ENCODE measurements at places on chromosomes 6 and 20. TPM values are rescaled to one million over a fixed set of nuclear protein-coding genes. Genes with fewer than 3 reads are reported as not detected.

DNA sequence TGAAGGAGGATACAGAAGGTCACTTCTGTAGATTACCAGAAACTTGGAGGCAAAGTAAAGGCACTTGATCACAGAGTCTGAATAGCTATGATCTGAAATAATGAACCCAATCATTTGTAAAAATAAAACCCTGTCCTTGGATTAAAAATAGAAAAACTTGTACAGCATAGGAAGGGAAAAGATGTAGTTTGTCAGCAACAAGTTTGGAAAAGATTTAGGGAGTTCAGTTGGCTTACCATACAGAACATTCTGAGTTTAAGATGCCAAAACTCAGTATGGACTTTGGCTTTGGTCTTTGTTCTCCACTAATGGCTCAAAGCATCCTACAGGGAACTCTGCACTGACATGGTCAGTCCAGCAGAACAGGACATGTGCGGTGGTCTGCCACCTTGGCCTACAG is 240.6 kb downstream of the BCKDHB start:
- H3K27me3 ChIP-seq, result no peaks in the 10 kb centered on the region
- no peak for DNase-seq
- H3K27ac ChIP-seq, result no peak overlapping the region
- H3K36me3 ChIP-seq, result no peaks in the 10 kb centered on the region

- no peaks in the 10 kb centered on the region for H3K36me3 ChIP-seq
- no peaks in the 10 kb centered on the region for H3K4me1 ChIP-seq
- H3K4me3 ChIP-seq, result no peak overlapping the region
- H3K27me3 ChIP-seq, result no peaks in the 10 kb centered on the region
- DNase-seq, result no peak
- no peak overlapping the region for H3K27ac ChIP-seq
These were observed 396.0 kb upstream of the BTBD3 start for GRCh38 chr20:11521476-11522365.

DNA sequence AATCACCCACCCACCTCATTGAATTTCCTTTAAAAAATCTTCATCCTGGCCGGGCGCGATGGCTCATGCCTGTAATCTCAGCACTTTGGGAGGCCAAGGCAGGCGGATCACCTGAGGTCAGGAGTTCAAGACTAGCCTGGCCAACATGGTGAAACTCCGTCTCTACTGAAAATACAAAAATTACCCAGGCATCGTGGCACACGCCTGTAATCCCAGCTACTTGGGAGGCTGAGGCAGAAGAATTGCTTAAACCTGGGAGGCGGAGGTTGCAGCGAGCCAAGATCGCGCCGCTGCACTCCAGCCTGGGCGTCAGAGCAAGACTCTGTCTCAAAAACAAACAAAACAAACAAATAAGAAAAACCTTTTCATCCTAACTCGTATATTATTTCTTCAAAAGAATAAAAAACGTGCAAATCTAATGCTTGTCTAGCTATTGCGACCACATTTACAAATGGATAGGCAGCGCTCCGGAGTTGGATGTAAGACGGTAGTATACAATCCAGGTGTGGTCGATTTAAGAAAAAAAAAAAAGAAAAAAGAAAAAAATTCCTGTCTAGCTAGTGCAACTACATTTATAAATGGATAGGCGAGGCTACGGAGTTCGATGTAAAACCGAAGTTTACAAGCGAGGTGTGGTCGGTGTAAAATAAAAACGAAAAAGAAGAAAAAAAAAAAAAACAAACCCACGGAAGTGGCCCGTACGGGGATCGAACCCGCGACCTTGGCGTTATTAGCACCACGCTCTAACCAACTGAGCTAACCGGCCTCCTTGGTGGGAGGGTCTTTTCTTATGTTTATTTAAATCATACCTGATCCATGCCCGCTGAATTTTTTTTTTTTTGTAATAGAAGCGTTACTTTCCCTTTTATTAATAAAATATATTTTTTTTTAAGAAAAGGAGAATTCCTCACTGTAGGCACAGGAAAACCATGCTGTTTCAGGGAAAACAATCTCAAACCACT is 70.7 kb upstream of the PRSS16 start:
- H3K27ac ChIP-seq, result peak overlapping the region; percentile 93
- H3K36me3 ChIP-seq, result peaks cover 1% of the 10 kb centered on the region

DNA sequence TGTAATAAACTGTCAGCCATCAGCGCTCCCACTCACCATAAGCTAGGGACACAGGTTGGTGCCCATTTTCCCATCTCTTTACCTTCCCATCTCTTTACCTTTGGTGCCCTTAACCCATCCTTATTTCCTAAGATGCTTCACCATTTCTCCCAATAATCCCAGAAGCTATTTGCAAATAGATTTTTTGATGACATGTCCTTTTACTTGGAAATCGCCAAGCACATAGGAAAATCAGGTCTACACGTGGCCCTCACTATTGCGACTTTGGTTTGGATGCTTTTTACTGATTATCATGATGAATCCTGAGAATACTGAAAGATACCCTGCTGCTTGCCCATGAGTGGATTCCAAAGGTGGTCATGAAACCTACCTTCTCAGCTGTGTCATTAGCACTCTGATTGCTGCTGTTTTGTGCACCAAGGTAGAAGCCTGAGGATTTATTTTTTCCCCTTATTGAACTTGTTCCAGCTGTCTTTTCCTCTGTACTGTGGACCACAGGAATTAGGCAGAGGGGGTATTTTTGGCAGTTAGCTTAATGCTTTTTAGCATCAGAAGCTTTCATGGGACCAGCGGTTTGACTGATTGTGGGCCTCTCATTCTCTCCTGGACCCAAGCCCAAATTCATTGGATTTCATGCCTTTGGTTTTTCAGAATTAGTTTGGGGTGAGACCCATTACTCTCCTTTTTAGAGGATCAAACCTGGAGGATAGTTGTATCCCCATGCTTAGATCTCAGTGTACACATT is 229.6 kb upstream of the RIN2 start:
- H3K27me3 ChIP-seq, result no peaks in the 10 kb centered on the region
- H3K36me3 ChIP-seq, result no peaks in the 10 kb centered on the region
- H3K4me1 ChIP-seq, result no peaks in the 10 kb centered on the region
- H3K4me3 ChIP-seq, result no peak overlapping the region

Gene PDCD2
- total RNA-seq, result 144 TPM

Gene HTR1E
- total RNA-seq, result not detected

Gene TMEM14B
- 83.7 TPM for total RNA-seq

DNA sequence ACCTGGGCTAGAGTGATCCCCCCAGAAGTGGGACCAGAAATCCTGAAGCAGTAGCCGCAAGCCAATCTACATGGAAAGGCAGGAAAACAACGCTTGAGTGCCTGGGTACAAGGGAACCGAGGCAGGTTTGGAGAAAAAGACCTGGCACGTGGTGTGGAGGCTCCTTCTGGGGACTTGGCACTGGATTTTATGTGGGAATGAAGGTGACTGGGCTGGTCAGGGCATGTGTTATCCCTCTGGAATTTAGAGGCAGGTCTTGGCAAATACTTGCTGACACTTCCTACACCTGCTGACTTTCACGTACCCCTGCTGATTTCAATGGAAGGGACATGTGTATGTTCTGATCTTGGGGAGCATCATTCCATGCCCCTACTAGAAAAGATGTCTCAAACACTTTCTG is 25.0 kb upstream of the FAM217A start:
- DNase-seq, result no peak
- H3K4me3 ChIP-seq, result no peak overlapping the region
- H3K4me1 ChIP-seq, result no peaks in the 10 kb centered on the region
- H3K27ac ChIP-seq, result no peak overlapping the region
- H3K36me3 ChIP-seq, result no peaks in the 10 kb centered on the region

GRCh38 chr6:65988006-65988405 is 281.0 kb upstream of the EYS start:
- no peaks in the 10 kb centered on the region for H3K36me3 ChIP-seq
- no peak for DNase-seq
- no peak overlapping the region for H3K27ac ChIP-seq
- H3K4me3 ChIP-seq, result no peak overlapping the region
- H3K27me3 ChIP-seq, result no peaks in the 10 kb centered on the region
- no peaks in the 10 kb centered on the region for H3K4me1 ChIP-seq

GRCh38 chr6:98925831-98926230 is 21.9 kb downstream of the FBXL4 start:
- H3K36me3 ChIP-seq, result peaks cover 15% of the 10 kb centered on the region
- H3K4me3 ChIP-seq, result no peak overlapping the region
- peaks cover 17% of the 10 kb centered on the region for H3K4me1 ChIP-seq
- H3K27ac ChIP-seq, result no peak overlapping the region
- no peak for DNase-seq
- no peaks in the 10 kb centered on the region for H3K27me3 ChIP-seq

DNA sequence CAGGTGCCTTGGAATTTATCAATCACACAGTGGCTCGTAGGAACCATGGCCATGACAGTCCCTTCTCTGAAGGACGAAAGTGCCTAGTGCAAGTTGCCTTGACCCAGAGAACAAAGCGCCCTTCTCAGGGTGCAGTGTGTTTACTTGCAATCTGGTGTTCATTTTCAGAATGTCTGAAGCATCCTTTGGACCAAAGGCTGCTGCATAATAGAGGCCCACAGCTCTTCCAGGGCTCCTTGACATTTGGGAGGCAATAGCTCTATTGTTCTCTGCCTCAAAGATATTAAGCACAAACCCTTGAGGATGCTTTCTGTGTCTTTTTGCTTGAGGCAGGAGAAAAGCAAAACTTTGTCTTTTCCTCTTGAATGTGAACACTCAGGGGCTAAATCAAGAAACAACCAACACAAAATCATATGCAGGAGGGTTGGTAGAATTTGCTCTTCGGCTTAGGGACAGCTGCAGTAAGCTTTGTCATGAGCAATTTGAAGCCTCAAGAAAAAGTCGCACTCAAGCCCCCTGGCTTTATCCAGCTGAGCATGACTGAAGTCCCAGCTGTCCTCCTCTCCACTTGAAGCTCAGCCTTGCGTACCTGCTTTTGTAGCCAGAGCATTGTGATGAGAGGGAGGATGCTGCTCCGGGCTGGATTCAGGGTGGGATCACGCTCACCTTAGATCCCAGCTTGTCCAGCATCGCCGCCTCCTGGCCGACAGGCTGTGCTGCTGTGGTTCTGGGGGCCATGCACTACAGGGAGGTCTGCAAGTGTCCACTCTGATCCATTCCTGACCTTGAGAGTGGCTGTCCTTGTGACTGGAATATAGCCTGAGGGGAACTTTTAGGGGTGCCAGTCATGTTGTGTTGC is 495.4 kb downstream of the CDH26 start:
- H3K4me3 ChIP-seq, result no peak overlapping the region
- H3K27ac ChIP-seq, result no peak overlapping the region
- H3K27me3 ChIP-seq, result no peaks in the 10 kb centered on the region
- no peaks in the 10 kb centered on the region for H3K4me1 ChIP-seq

DNA sequence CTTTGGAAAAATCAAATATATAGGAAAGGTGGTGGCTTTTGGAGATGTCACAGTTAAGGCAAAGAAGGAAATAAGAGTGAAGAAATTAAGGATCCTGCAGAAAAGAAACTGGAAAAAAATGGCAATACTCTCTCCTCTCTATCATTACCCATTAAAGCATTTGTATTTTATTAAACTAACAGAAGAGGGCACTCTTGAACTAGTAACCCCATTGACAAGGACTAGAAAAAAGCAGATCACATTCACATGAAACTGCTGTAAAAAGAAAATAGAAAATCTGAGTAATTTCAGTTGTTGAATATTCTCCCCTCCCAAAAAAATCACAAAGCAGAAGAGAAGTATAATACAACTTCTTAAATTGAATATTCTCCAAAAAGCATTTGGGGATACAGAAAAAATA is 104.1 kb upstream of the SLC35B3 start:
- H3K4me1 ChIP-seq, result no peaks in the 10 kb centered on the region
- no peak overlapping the region for H3K27ac ChIP-seq
- no peak overlapping the region for H3K4me3 ChIP-seq
- no peaks in the 10 kb centered on the region for H3K27me3 ChIP-seq

Gene REM1
- not detected for total RNA-seq

- H3K4me1 ChIP-seq, result no peaks in the 10 kb centered on the region
- no peak overlapping the region for H3K4me3 ChIP-seq
- no peak overlapping the region for H3K27ac ChIP-seq
- DNase-seq, result no peak
These were observed 13.9 kb downstream of the TMEM151B start for GRCh38 chr6:44284121-44284520.

Gene SLC17A2
- total RNA-seq, result 0.10 TPM

DNA sequence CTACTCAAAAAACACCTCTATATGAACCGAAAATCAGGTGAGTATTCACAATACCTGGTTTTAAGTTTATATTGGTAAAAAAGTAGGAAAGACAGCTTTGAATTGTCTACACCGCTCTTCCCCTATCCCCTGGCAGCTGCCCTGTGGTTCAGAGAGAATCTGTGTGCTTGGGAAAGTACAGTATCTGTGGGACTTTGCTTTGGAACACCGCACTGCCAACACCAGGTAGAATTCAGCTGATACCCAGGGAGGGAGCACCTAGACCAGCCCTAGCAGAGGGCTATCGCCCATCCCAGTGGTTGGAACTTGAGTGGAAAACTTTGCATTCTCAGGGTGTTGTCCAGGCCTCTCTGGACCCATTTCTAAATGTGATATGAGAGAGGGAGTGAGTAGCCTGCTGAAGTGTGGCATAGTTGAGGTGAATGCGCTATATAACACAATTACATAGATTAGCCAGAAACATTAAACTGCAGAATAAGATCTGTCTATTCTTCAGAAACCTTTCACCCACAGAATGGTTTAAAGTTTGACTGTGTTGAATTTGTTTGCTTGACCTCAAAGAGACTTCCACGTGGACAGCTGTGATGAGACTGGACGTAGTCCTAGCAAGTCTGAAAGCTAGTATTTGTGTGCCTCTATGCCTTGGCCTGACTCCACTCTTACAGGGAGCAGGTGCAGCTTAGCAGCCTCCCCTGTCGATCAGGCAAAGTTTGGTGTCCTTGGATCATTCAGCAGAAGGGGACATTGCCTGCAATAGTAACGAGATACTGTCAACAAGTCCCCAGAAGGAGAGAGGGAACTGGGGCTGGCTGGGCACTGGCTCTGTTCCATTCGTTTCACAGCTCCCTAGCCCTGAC is 11.5 kb upstream of the MPC1 start:
- no peak overlapping the region for H3K4me3 ChIP-seq
- no peak for DNase-seq
- peaks cover 5% of the 10 kb centered on the region for H3K4me1 ChIP-seq

DNA sequence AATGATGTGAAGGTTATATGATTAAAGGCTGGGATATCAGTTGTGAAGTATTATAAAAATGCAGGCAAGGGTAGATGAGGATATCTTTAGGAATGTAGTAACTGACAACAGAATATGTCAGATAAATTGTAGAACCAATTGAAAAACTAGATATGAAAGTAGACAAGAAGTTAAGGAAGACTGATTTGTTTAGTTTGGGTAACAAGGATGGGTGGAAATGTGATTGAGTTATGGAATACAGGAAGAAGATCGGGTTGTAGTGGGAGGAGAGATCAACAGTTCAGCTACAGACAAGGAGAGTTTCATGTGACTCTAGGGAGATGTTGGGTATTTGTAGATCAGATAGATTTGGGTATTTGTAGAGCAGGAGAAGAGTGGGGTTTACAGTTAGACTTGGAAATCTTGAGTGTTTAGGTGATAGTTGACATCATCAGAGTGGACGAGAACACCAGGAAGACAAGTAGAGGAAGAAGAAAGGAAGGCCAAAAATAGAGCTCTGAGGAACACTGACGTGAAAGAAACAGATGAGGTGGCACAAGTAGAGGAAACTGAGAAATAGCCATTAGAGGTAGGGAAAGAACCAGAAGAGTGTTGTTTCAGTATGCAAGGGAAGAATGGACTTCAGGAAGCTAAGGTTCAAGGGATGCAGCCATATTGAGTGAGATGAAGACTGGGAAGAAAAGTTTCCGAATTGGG is 12.1 kb upstream of the TSPYL1 start:
- H3K4me3 ChIP-seq, result no peak overlapping the region
- H3K4me1 ChIP-seq, result no peaks in the 10 kb centered on the region
- H3K27me3 ChIP-seq, result peaks cover 4% of the 10 kb centered on the region

- H3K4me3 ChIP-seq, result no peak overlapping the region
- DNase-seq, result no peak
- H3K27ac ChIP-seq, result no peak overlapping the region
- peaks cover 5% of the 10 kb centered on the region for H3K4me1 ChIP-seq
These were observed 38.1 kb upstream of the PROKR2 start for GRCh38 chr20:5354901-5355300.
